ENCODE measurements at places on chromosomes 7 and 10. TPM values are rescaled to one million over a fixed set of nuclear protein-coding genes. Genes with fewer than 3 reads are reported as not detected.
A peak's percentile ranks its signal among the peaks of the same experiment; 100 is the strongest.

The TEX47 gene
- total RNA-seq = not detected

The OSBPL3 gene
- total RNA-seq = 30.8 TPM

The ZDHHC4 gene
- total RNA-seq = 61.6 TPM

GRCh38 chr7:43764807-43765491, 6.5 kb downstream of the BLVRA start:
- peaks cover 17% of the 10 kb centered on the region for H3K4me1 ChIP-seq
- DNase-seq = no peak
- no peaks in the 10 kb centered on the region for H3K36me3 ChIP-seq
- H3K27me3 ChIP-seq = no peaks in the 10 kb centered on the region
- no peak overlapping the region for H3K27ac ChIP-seq

DNA sequence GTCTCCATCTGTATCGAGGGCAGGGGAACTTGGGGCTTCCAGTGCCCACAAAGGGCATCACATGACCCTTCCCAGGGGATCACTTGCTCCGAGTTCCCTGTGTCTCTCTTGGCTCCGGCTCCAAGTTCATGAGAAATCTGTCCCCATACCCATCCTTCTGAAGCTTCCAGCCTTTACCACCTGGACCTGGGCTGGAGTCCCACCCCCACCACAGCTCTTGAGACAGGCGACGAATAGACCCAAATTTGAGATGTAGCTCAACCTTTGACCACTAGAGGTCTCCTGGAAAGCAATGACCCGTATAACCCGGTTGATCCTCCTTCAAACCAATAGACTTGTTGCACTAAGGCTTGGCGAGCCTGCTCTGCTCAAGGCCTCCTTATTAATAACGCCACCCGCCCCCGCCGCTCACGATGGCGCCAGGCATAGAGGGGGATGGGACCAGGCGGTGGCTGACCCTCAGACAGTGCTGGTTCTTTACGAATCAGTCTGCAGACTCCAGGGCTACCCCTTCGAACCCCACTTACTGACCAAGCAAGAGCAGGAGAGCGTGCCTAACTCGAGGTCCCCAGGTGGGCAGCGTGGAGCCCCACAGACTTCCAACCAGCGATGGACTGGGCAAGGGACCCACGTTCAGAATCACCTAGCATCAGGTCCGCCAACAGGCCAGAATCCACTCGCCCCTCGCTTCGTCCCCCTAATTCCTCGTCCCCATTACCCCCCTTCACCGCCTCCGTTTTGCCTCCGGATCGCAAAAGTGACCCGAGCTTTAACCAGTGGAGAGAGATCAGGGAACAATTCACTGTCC, 4.4 kb upstream of the ARID5B start:
- no peaks in the 10 kb centered on the region for H3K27me3 ChIP-seq
- peaks cover 37% of the 10 kb centered on the region for H3K4me1 ChIP-seq
- H3K4me3 ChIP-seq = peak overlapping the region; percentile 69
- H3K36me3 ChIP-seq = no peaks in the 10 kb centered on the region

The ETV1 gene
- 15.9 TPM for total RNA-seq

The CHST12 gene
- total RNA-seq = 4.0 TPM

- H3K4me3 ChIP-seq = no peak overlapping the region
- no peak for DNase-seq
- no peak overlapping the region for H3K27ac ChIP-seq
- no peaks in the 10 kb centered on the region for H3K36me3 ChIP-seq
- H3K27me3 ChIP-seq = no peaks in the 10 kb centered on the region
- H3K4me1 ChIP-seq = no peaks in the 10 kb centered on the region
Observed at GRCh38 chr10:4506095-4506494, 319.9 kb upstream of the AKR1E2 start.

DNA sequence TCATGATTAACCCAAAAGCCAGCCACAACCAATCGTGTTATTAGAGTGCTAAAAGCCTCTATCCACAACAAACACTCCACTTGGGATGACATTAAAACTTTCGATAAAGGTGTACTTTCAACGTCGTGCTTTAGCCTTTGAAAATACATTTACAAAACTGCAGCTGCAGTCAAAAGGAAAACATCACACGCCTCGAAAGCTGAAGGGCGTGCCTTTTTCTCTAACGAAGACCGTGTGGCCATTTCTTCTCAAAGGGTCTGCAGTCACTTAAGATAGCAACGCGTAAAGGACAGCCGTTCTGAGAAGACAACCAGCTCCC, 1.1 kb downstream of the ARHGAP12 start:
- H3K4me1 ChIP-seq = peaks cover 22% of the 10 kb centered on the region
- peak overlapping the region; percentile 87 for H3K4me3 ChIP-seq

- H3K4me1 ChIP-seq = peaks cover 35% of the 10 kb centered on the region
- peak overlapping the region; percentile 94 for H3K27ac ChIP-seq
- no peaks in the 10 kb centered on the region for H3K36me3 ChIP-seq
- no peaks in the 10 kb centered on the region for H3K27me3 ChIP-seq
- peak overlapping the region; percentile 89 for H3K4me3 ChIP-seq
- DNase-seq = no peak
Observed at GRCh38 chr7:99140813-99141212, 3.1 kb downstream of the SMURF1 start.

GRCh38 chr10:131076356-131076755, 235.2 kb downstream of the TCERG1L start:
- no peak overlapping the region for H3K4me3 ChIP-seq
- no peaks in the 10 kb centered on the region for H3K4me1 ChIP-seq
- no peaks in the 10 kb centered on the region for H3K27me3 ChIP-seq
- no peak overlapping the region for H3K27ac ChIP-seq

- no peak overlapping the region for H3K27ac ChIP-seq
- no peak overlapping the region for H3K4me3 ChIP-seq
- H3K4me1 ChIP-seq = no peaks in the 10 kb centered on the region
Observed at GRCh38 chr10:33093362-33093761, 135.3 kb upstream of the ITGB1 start.

The SRRM3 gene
- 0.36 TPM for total RNA-seq

- DNase-seq = no peak
- no peak overlapping the region for H3K4me3 ChIP-seq
- no peak overlapping the region for H3K27ac ChIP-seq
- no peaks in the 10 kb centered on the region for H3K36me3 ChIP-seq
- no peaks in the 10 kb centered on the region for H3K4me1 ChIP-seq
Observed at GRCh38 chr10:113692271-113692670, 12.6 kb downstream of the CASP7 start.

The RAPGEF5 gene
- total RNA-seq = 1.1 TPM

The GNG11 gene
- 8.8 TPM for total RNA-seq
